Activated CD4-positive, CD25-positive, alpha-beta regulatory T cell treated with anti-CD3 and anti-CD28 coated beads, Interleukin-2, amount 50 U/mL, for 24 hours (primary cell): ENCODE measurements at places on chromosomes 3 and 15.

DNA sequence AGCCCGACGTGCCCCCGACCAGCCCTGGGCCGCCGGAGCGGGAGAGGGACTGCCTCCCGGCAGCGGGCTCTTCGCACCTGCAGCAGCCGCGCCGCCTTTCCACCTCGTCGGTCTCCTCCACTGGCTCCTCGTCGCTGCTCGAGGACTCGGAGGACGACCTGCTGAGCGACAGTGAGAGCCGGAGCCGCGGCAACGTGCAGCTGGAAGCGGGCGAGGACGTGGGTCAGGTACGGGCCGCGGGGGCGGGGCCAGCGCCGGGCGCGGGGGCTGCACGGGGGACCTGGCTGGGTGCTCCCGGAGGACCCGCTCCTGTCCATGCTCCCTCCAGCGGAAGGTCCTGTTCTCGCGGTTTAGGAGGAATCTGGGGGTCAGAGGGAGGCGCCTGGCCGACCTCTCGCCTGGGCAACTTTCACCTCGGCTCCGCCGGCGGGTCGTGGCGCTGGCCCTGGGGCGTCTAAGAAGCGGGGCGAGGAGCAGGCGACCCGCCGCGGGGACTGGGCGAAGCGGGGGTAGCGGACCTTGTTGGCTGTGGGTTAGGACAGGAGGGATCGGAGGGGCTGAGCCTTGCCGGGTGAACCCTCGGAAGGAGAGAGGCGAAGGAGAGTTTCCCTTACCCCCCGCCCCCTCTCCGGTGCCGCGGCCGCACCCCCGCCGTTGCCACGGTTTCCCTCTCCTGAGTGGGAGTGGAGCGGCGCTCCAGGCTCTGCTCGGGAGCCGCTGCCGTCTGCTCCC is 682 bp downstream of the ITPKA start:
- ATAC-seq: no peak

DNA sequence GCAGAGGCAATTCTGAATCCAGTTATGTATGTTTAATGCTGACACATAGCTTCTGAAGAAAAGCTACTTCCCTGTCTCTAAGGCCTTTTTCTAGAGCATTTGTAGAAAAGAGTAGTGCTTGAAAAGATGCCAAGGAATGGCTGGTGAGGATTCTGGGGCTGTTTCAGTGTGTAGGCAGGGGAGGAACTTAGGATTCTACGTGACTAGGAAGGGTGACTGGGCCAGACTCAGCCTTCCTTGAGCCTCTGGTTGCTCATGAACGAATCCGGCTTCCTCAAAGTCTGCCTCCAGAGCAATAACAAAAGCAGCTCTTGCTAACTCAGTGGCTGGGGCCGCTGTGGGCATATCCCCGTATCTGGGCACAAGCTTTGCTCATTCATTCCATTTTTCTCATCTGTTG is 104.8 kb upstream of the WNT5A start:
- no peak for ATAC-seq

- ATAC-seq: no peak
Measured at GRCh38 chr3:16883057-16883722, 1.6 kb upstream of the PLCL2 start.

DNA sequence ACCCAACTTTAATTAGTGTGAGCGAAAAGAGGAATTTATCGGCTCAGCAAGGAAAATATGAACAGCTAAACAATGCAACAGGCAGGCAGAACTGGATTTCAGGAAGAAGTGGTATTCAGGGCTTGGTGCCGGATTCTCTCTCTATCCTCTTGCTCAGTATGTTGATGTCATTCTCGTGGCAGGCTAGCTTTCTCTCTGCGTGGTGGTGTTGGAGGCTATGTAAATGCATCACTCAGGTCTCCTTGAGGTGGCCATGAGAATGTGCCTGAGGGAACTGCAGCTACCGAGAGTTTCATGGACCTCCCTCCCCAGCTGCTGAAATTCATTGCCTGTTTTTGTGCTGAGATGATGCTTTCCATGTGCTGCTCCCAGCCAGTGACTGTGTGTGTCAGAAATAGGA is 18.3 kb upstream of the SYN2 start:
- no peak for ATAC-seq

DNA sequence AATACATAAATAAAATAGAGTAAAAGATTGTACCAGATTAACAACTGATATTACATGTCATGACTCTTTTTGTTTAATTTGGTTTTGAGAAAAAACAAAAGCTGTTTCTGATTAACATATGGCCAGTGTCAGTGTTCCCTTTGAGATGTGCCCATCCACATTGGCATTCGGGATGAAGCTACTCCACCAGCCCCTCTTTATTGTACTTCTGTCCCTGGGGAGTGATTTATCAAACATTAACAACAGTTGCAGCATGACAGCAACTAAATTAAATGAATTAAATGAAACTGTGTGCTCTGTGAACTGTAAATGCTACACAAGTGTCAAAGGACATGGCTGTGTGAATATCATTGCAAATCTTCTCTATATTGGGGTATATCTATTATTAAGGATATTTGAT is 25.9 kb upstream of the MTMR10 start:
- no peak for ATAC-seq

GRCh38 chr3:72273615-72274014 is 488.7 kb upstream of the PROK2 start:
- no peak for ATAC-seq

DNA sequence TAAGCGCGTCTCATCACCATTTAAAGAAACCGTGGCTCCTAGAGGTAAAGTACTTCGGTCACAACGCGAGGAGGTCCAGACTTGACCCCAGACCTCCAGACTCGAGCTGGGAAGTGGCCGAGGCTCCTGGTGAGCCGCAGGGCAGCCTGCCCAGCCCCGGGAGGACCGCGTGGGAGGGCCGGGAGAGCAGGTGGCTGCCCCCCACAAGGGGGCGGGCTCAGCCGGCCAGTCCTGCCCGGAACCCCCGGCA is at the start of gene SLC27A2:
SLC27A2 (plus strand) TSS at position 228 of the 250 bp plus-strand sequence. CDS start 232 bp downstream, outside the sequence.
- no peak for ATAC-seq

DNA sequence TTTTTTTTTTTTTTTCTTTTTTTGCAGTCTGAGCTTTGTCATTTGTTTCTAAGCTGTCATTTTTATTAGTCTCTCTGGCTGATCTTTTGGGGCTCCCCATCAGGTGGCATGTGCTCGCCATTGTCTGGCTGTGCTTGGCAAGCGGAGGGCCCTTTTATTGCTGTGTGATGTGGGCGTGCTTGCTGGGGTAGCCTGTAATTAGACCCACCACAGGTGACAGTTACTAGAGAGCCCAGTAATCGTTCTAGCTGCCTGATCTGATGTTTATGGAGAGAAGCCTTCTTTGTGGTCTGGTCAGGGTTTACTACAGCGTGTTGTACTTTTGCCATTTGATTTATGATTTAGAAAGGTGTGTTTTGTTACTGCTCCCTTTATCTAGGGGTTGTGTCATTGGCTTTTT is 179.9 kb downstream of the MCTP2 start:
- no peak for ATAC-seq

- ATAC-seq: no peak
Measured at GRCh38 chr3:150757768-150758167, 5.2 kb downstream of the SIAH2 start.

- peak; percentile 24 for ATAC-seq
Measured at GRCh38 chr15:85380812-85381642, 624 bp downstream of the AKAP13 start.

DNA sequence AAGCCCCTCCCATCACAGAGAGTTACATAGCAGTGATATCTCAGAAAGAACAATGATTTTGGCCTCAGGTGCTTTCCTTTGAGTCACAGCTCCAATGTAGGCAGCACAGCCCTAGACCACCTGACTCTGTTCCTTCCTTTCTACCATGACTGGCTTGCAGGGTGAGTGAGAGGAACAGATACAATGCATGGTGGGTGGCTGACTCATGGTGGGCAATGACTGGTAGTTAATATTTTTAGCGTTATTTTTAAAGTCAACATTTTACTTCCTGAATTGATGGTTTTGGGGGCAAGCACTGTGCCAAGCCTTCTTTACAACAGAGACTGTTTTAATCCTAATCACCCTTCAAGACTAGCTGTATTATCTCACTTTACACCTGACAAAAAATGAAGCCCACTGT is 32.8 kb upstream of the ST3GAL6 start:
- ATAC-seq: peak; percentile 63

DNA sequence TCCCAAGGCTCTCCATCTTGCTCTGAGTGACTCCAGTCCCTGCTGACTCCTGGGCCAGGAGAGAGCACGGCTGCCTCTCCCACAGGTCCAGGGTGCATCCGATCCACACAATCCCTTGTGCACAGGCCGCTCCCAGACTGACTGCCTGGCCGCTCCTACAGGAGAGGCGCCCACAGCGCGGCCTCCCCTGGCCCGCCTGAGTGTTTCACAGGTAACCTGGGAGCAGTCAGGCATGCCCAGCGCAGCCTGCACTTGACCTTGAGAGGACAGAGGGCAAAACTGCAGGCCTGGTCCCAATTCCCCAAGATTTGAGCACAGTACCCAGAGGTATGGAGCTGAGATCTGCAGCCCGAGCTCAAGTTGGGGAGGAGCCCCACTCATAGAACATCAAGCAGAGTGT is 490.2 kb downstream of the CNTN6 start:
- ATAC-seq: no peak

DNA sequence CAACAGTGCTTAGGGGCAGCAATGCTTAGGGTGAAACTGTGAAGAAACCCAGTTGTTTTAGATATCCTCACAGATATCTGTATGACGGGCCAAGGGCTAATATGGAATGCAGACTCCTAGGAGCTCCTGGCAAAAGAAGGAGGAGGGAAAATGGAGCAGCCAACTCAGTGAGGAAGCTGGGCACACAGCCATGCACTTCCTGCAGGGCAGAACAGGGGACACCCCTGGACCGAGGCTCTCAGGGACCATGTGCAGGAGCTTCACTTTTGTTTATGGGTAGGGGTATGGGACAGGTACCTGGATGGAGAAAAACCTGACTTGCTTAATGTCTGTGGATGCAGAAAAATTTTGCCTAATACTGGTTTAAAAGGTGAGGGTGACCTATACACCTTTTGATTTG is 20.2 kb downstream of the NIPA1 start:
- ATAC-seq: no peak

- ATAC-seq: no peak
Measured at GRCh38 chr3:172931746-172932285, 181.3 kb downstream of the ECT2 start.

GRCh38 chr15:83199288-83199687 is 8.3 kb downstream of the HDGFL3 start:
- ATAC-seq: peak; percentile 77

DNA sequence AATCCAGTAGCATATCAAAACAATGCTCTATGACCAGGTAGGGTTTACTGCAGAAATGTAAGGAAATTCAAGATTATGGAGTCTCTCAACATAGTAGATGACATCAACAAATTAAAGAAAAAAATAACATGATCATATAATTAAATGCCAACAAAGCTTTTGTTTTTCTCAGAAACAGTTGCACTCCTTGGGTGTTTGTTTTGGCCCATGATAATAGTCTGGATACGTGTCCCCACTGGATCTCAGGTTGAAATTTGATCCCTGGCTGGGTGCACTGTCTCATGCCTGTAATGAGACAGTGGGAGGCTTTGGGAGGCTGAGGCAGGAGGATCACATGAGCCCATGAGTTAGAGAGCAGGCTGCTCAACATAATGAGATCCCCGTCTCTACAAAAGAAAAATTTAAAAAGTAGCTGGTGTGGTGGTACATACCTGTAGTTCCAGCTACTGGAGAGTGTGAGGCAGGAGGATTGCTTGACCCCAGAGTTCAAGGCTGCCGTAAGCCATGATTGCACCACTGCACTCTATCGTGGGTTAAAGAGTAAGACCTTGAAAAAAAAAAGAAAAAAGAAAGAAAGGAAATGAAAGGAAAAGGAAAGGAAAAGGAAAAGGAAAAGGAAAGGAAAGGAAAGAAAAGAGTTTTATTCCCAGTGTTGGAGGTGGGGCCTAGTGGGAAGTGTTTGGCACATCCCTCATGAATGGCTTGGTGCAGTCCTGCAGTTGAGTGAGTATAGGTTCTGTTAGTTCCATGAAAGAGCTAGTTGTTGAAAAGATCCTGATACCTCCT is 53.3 kb upstream of the FOXB1 start:
- no peak for ATAC-seq
